A549 treated with dexamethasone at 1 μM for 4 hours (cell line): ENCODE measurements at places on chromosomes 2 and 18. TPM values are rescaled to one million over a fixed set of nuclear protein-coding genes. Genes with fewer than 3 reads are reported as not detected.

Gene OLA1
- 116 to 138 TPM (median 129 TPM) in 5 replicates for total RNA-seq

Gene LBX2
- 2.7 to 3.7 TPM (median 3.0 TPM) in 5 replicates for total RNA-seq

Gene TMEM198
- 0.56 to 1.2 TPM (median 1.1 TPM) in 5 replicates for total RNA-seq

Gene DSG2
- total RNA-seq, result 45.6 to 69.2 TPM (median 64.0 TPM) in 5 replicates

Gene CEBPZ
- 66.5 to 83.0 TPM (median 68.5 TPM) in 5 replicates for total RNA-seq

Gene PROKR1
- 0.01 to 0.05 TPM (median 0.04 TPM) in 3 of 5 replicates, not detected in the others for total RNA-seq

Gene REG1B
- total RNA-seq, result not detected in 5 replicates

Gene CARF
- 1.0 to 2.1 TPM (median 1.5 TPM) in 5 replicates for total RNA-seq

Gene IGFBP5
- total RNA-seq, result 0.18 to 0.27 TPM (median 0.23 TPM) in 5 replicates

Gene SERPINB8
- 8.3 to 10.7 TPM (median 9.5 TPM) in 5 replicates for total RNA-seq

Gene FNDC4
- total RNA-seq, result 3.8 to 5.3 TPM (median 4.5 TPM) in 5 replicates

Gene RELCH
- total RNA-seq, result 11.4 to 16.8 TPM (median 13.6 TPM) in 5 replicates

Gene TSPYL6
- 0.03 TPM in 1 of 5 replicates, not detected in the others for total RNA-seq

Gene GKN2
- total RNA-seq, result 1.5 to 2.9 TPM (median 2.0 TPM) in 5 replicates

Gene PLB1
- total RNA-seq, result 1.1 to 3.1 TPM (median 2.6 TPM) in 5 replicates

Gene LAMA1
- total RNA-seq, result 0.01 to 0.21 TPM (median 0.09 TPM) in 5 replicates

Gene CRYBA2
- total RNA-seq, result 0.31 TPM in 1 of 5 replicates, not detected in the others

Gene MAL
- 0.11 to 0.32 TPM (median 0.24 TPM) in 4 of 5 replicates, not detected in the other for total RNA-seq

Gene GULP1
- 27.3 to 35.2 TPM (median 32.9 TPM) in 5 replicates for total RNA-seq

Gene DSEL
- 0.46 to 0.59 TPM (median 0.54 TPM) in 5 replicates for total RNA-seq

Gene LNPK
- 13.9 to 18.6 TPM (median 16.1 TPM) in 5 replicates for total RNA-seq

Gene SLC8A1
- 0.17 to 0.40 TPM (median 0.31 TPM) in 5 replicates for total RNA-seq

Gene CCDC102B
- total RNA-seq, result 0.20 to 0.64 TPM (median 0.47 TPM) in 5 replicates
